Activated CD4-positive, CD25-positive, alpha-beta regulatory T cell (primary cell): ENCODE measurements at places on chromosomes 1 and 21.

DNA sequence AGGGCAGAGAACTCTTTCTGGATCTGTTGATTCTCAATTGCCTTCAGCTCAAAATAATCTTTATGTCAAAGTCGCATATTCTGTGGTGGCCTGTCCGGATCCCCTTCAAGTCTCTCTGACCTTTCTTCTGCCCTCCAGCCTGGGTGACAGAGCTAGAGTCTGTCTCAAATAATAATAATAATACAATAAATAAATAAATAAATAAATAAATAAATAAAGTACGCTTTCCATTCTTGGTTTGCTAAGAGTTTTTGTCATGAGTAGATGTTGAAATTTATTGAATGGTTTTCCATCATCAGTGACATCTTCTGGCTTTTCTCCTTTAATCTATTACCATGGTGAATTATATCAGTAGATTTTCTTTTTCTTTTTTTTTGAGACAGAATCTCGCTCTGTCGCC is 30.7 kb downstream of the ERRFI1 start:
- no peak for DNase-seq

DNA sequence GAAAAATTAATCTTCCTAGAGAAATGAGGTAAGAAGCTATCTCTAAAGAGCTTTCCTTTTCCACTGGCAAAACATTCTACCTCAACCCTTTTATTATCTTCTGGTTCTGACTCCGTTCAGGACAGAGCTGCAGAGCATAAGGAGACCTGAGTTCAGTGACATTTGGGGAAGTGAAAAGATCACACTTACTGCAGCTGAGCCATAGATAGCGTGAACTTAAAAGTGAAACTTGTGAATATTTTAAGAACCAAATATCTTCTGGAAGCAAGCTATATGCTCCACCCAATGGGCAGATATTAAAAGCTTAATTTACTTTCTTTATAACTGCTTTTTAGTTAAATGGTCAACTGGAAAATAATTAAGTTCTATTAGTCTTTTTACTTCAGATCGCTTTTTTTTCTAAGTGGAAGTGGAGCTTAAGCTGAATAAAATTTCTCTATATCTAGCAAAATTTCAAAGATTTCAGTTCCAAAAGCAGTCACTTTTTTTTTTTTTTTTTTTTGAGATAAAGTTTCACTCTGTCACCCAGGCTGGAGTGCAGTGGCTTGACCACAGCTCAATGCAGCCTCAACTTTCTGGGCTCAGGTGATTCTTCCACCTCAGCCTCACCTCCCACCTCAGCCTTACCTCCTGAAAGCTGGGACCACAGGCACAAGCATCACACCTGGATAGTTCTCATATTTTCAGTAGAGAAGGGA is 11.9 kb downstream of the PTPN22 start:
- DNase-seq = no peak

DNA sequence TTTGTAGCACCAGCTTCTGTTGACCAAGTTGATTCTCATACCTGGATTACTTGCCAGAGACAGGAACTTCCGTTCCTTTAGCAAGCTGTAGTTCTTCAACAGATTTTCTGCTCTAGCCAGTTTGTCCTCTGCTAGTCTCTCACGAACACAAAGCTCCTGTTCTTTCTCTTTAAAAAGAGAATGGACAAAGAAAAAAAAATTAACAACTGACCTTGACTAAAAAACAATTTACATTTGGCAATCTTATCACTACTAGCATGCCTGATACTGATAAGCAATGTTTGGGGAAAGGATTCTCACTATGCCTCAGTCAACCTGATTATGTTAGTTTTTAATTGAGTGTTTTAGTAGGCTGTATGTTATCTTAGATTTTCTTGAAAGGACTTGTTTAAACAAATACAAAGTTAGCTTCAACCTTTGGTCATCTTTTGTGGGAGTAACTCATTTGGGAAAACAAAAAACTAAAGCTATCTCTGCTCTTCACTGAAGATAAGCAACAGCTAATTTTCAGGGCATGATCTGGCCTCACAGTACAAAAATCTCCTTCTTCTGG is 8.3 kb downstream of the NEK2 start:
- DNase-seq = no peak

- DNase-seq = no peak
Observed at GRCh38 chr1:31532173-31532572, 44.1 kb upstream of the TINAGL1 start.

- no peak for DNase-seq
Observed at GRCh38 chr1:241081473-241081872, 275.5 kb downstream of the RGS7 start.

- DNase-seq = no peak
Observed at GRCh38 chr1:176648556-176648955, 185.6 kb downstream of the PAPPA2 start.
